ENCODE measurements at places on chromosomes 12 and 14.

DNA sequence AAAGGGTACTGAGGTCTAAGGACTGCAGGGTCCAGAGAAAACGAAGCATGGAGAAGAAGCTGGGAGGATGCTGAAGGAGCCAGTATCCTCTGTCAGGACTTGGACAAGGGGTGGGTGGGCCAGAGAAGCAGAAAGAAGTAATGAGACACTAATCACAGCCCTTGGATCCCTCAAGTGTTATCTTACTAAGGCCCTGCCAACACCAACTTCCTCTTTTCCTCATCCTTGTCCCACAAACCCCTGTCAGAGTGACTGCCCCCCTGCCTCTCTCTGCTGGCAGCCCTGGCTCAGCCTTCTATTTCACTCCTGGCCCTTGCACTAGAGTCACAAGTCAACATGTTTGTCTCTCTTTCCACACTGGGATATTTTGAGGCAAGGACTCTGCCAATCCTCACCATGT lies 3.8 kb upstream of the ASIC1 start:
- DNase-seq = no peak

- no peak for DNase-seq
Observed at GRCh38 chr12:68240975-68241374, 12.4 kb downstream of the IL22 start.

GRCh38 chr12:128797119-128798118 lies 26.3 kb downstream of the SLC15A4 start:
- no peak for DNase-seq

DNA sequence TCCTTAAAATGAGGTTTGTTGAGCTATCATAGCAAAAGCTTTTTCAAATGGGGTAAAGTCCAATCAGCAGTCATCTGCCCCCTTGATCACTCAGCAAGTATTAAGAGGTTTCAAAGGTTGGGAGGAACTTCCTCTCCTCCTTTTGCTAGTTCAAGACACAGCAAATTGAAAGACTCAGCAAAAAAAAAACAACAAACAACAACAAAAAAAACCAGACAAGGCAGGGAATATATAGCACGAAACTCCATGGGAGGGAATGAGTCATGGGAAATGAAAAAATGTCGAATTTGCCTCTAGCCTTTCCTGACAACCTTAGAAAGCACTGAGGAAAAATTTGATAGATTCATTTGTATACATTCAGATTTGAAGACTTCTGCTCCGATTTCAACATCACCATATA lies 1.6 kb upstream of the SLC7A8 start:
- DNase-seq = no peak

- no peak for DNase-seq
Observed at GRCh38 chr12:88431246-88431645, 149.0 kb downstream of the KITLG start.

DNA sequence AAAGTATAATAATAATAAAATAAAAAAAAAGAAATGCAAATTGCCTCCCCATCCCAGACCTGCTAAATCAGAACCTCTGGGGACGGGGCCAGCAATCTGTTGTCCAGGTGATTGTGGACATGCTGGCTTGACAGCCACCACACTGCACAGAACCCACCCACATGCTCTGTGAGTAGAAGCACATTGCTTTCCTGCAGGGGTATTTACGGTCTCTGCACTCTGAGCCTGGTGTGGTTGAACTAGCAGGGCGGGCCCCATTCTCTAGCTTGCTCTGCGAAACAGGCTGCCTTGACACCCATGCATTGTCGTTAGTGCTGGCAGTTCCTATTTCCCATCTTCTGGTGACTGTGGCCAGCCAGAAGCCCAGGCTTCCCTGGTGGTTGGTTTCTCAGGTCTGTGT lies 24.5 kb downstream of the PRMT8 start:
- DNase-seq = no peak

DNA sequence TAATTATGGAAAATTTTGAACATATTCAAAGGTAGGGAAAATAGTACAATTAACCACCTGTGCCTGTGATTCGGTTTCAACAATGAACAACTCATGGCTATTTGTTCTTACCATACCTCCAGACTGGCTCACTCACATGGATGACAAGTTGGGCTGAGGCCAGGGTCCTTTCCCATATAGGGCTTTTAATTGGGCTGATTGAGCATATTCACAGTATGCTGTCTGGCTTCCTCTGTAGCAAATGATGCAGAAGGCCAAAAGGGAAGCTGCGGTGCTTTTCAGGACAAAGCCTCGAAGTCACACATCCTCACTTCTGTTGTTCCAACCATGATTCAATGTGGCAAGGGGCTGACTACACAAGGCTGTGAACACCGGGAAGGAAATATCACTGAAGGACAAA lies 297.5 kb upstream of the SLC16A7 start:
- DNase-seq = no peak

DNA sequence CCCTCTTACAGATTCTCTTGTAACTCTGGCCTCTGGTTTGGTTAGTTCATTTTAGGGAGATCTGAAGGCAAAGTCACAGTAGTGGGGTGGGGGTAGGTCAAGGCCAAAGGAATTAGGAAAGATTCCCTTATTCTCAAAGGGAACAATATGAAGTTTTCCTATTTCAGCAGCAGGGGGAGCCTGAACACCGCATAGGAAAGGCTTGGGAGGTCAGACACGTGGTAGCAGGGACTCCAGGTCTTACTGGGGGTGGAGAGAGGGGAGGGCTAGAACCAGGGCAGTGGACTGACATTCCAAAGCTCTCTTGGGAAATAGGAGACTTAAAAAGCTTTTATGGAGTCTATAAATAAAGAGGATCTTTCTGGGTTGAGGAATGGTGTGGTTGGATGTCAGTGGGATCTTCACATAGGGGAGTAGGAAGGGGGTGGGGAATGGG lies 1.3 kb downstream of the ZC3H10 start:
- peak; percentile 17 for DNase-seq

GRCh38 chr12:102631274-102631673 lies 150.9 kb upstream of the IGF1 start:
- DNase-seq = no peak

- no peak for DNase-seq
Observed at GRCh38 chr12:109716092-109716479, 2.5 kb downstream of the FAM222A start.

- DNase-seq = no peak
Observed at GRCh38 chr14:95070748-95071435, 86.4 kb downstream of the DICER1 start.

DNA sequence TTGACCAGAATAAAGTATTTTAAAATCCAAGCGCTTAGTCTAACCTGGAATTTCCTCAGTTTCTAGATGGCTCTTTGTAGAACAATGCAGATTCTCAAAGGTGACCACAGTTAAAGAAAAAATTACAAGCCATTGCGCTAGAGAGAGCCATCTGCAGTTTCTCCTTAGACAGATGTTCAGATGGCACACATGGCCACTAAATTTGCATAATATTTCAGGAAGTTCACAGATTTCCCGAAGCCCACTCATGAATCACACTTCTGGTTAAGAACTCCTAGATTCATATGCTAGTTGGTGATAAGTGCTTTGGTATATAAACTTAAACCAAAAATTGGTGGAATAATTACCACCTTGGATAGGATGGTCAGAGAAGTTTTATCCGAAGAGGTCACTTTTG lies 749 bp downstream of the AKAP3 start:
- DNase-seq = no peak

DNA sequence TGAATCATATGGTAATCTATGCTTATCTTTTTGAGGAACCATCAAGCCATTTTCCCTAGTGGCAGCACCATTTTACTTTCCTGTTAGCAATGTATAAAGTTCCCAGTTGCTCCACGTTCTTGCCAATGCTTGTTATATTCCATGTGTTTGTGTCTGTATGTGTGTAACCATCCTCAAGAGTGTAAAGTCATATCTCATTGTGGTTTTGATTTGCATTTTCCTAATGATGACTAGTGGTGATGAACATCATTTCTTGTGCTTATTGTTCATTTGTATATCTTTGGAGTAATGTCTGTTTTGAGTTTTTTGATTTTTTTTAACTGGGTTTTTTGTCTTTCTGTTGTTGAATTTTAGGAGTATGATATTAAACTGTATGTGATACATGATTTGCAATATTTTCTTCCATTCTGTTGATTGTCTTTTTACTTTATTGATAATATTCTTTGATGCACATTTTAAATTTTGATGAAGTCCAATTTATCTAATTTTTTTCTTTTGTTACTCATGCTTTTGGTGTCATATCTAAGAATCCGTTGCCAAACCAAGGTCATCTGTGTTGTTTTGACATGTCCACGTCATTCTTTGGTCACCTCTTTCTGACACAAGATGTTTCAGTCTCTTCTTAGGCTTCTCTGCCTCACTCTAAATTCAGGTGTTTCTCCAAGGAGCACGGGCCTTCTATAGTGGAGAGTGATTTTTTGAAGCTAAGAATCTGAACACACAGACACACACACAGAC lies 36.1 kb downstream of the PPHLN1 start:
- no peak for DNase-seq

DNA sequence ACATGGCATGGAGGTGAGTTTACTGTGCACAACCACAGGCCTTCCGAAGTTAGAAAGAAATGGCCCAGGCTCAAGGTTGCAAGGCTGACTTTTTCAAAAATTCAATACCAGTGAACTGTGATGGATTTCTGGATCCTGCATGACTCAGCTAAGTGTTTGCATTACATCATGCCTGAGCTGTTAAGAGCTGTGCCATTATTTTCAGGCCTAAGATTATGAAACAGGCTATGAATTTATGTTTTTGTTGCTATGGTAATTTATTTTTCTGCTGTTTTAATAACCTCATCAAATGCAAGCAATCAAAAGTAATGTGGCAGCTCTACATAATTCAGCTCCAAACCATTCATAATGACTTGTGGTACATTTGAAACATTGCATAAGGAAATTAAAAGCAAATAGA lies 457.7 kb upstream of the TMEM132C start:
- DNase-seq = no peak

DNA sequence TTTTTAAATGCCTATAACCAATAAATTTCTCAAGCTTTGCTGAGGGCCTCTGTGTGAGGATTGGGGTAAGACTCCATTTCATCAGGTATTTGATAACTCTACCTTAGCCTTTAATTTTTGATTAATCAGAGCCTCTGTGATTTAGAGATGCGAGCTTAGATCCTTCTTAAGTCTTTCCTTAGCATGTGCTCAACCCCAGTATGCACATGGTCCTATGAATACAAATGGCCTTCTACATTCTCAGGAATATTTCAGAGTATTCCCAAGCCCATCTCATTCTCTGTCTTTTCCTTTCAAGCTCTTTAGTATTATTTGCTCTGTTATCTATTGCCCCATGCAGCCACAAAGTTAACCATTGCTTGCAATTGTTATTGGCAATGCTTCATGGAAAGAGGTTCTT lies 1407.7 kb downstream of the LRFN5 start:
- DNase-seq = no peak

DNA sequence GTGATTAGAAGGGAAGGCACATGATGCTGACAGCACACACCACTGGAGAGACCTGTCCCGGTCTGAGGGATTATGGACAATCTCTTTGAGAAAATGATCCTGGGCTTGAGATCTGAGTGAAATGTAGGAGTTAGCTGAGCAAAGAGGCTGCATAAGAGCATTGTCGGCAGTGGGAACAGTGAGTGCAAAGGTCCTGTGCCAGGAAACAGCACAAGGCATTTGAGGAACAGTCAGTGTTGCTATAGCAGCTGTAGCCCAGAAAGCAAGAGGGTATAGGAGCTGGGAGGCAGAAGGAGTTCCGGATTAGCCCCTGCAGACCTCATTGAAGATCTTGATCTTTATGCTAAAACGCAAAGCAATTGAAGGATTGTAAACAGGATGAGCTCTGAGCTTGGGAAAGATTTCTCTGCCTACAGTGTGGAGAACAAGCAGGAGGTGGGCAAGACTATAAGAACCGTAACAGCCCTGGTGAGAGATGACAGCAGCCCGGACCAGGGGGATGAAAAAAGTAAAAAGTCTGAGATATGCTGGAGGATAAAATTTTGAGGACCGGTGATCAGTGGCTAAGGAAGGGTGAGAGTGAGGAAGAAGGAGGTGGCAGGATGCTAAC lies 28.5 kb downstream of the CFL2 start:
- no peak for DNase-seq

GRCh38 chr12:71014180-71014785 lies 93.7 kb upstream of the PTPRR start:
- DNase-seq = no peak

DNA sequence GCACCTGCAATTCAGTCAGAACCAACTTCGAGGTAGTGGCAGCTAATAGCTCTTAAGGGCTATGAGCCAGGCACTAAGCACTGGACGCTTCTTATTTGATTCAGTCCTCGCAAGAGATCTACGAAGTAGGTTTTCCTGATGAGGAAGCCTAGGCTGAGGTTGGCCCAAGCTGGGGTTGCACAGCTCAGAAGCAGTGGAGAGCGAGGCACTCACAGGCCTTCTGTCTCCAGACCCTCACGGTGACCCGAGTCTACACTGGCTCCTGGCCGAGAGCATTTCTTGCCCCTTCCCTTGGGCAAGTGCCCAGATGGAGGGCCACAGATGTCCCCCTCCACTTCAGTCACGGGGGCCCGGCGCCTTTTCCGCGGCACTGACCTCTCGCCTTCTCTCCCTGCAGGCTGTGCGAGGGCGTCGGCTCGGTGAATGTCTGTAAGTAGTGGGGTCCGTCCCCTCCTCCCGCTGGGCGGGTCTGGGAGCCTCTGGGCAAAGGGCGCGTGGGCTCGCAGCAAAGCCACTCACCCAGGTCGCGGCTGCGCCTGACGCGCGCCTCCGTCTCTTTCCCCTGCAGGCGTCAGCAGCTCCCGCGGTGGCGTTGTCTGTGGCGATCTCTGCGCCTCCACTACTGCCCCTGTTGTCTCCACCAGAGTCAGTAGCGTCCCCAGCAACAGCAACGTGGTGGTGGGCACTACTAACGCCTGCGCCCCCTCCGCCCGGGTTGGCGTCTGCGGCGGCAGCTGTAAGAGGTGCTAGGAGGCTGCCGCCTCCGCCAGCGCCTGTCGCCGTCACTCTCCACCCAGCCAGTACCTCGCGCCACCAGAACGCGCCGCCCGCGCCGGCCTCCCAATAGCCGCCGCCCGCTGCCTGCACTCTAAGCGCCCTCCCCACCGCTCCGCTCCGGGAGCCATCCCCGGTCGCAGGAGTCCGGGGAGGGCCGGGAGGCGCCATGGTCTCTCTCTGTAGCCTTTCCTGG lies 13.1 kb downstream of the KRT83 start:
- DNase-seq = no peak

DNA sequence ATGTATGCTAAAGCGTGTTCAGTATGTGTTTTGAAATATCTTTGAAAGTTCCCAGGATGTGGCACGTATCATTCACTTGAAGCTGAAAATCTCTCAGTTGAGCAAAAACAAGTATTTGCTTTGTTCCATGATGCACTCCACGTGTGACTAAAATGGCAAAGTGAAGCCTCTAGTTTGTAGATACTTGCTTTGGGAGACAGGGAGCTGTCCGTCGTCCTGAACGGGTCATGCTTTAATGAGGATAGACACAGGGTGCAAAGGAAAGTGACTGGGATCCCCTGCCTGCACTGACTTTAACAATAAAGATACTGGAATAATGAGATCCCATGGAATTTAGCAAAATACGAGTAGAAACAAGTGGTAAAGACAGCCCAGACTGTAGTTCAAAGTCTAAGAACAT lies 991.4 kb downstream of the NRXN3 start:
- no peak for DNase-seq

DNA sequence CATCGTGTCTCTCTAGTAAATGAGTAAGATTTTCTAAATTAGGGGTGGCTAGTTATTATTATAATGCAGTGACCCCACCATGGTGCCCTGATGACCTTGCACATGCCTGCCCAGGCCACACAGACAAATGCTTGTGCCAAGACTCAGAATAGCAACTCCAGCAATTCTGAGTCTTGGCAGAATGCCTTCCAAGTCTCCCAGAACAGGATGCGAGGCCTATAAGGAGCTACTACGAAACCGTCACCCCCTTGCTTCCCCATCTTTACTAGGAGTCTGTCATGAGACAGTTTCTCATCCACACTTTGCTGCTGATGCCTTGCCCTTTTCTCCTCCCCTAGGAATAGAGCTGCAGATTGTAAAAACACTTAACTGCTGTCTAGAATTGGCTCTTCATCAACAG lies 559.9 kb downstream of the TRHDE start:
- DNase-seq = no peak

Data from activated naive CD4-positive, alpha-beta T cell (primary cell).